ENCODE measurements at places on chromosomes 5 and 9. TPM values are rescaled to one million over a fixed set of nuclear protein-coding genes. Genes with fewer than 3 reads are reported as not detected.

- DNase-seq, result no peak
Measured at GRCh38 chr5:55934115-55934613, 60.6 kb downstream of the IL6ST start.

- DNase-seq, result no peak
Measured at GRCh38 chr5:170642776-170643436, 139.1 kb downstream of the KCNIP1 start.

GRCh38 chr5:142095035-142095434, 13.5 kb upstream of the NDFIP1 start:
- no peak for DNase-seq

- peak; percentile 35 for DNase-seq
Measured at GRCh38 chr9:120877276-120878034, 467 bp upstream of the PHF19 start.

DNA sequence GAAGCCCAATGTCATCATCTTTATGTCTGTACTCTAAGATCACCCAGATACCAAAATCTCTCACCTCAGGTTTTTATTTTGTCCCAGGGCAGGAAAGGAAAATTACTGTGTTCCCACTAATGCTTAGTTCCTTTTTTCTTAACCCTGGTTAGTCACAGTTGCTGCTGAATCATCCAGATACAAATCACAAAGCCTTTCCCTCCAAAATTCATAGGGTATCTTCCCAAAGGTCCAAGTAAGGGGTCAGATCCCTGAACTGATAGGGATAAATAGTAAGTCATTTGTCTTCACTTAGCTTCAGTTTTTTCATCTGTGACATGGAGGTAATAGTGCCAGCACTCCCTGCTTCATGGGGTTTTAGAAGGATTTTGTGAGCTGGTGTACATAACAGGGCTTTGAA, 2.2 kb downstream of the PLCXD3 start:
- DNase-seq, result no peak

Gene ARL10
- 13.1 TPM for polyA plus RNA-seq

Gene WDR38
- 0.38 TPM for polyA plus RNA-seq

Gene PLPP7
- 2.5 TPM for polyA plus RNA-seq

Gene SPATA31C1
- polyA plus RNA-seq, result 0.84 TPM

Gene EEIG1
- polyA plus RNA-seq, result 45.7 TPM

Data from right renal pelvis (tissue), 4 donors.